ENCODE measurements at places on chromosomes 11 and 22.

- no peak for DNase-seq
Observed at GRCh38 chr11:103378931-103379330, 269.7 kb downstream of the DYNC2H1 start.

- no peak for DNase-seq
Observed at GRCh38 chr11:110112457-110112856, 19.3 kb downstream of the ZC3H12C start.

GRCh38 chr11:124930799-124931198 is 5.0 kb downstream of the HEPACAM start:
- no peak for DNase-seq

- DNase-seq = no peak
Observed at GRCh38 chr11:32390712-32391111, 44.6 kb downstream of the WT1 start.

DNA sequence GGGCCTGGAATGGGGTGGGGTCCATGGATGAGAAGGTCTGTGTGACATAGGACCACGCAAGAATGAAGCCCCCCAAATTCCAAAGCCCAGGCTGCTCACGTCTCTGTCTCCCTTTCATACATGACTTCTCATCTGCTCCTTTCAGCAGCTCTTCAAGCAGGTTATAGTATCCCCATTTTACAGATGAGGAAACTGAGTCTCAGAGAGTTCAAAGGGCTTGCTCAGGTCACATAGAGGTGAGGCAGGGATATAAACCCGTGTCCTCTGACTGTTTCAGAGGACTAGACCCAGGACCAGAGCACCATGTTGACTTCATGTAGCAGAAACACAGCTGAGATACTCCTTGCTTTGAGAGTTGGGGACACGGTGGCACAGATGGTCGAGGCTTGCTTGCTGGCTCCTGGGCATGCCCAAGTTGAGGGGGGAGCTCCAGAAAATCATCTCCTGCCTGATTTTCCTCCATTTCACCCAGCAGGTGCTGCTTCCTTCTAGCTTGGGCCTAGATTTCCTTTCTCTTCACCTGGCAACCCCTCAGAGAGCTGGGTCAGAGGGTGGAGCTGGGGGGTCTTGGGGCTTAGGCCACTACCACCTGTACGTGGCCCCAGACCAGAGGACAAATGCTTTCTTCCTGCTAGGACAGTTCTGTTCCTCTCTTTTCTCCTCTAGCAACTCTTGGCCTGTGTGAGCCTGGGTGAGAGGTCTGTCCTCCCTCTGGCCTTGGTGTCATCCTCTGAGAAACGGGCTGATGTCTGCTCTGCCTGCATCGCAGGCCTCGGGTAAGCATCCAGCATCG is 24.1 kb upstream of the THY1 start:
- no peak for DNase-seq

- no peak for DNase-seq
Observed at GRCh38 chr11:83990160-83990733, 704.1 kb upstream of the CCDC90B start.

DNA sequence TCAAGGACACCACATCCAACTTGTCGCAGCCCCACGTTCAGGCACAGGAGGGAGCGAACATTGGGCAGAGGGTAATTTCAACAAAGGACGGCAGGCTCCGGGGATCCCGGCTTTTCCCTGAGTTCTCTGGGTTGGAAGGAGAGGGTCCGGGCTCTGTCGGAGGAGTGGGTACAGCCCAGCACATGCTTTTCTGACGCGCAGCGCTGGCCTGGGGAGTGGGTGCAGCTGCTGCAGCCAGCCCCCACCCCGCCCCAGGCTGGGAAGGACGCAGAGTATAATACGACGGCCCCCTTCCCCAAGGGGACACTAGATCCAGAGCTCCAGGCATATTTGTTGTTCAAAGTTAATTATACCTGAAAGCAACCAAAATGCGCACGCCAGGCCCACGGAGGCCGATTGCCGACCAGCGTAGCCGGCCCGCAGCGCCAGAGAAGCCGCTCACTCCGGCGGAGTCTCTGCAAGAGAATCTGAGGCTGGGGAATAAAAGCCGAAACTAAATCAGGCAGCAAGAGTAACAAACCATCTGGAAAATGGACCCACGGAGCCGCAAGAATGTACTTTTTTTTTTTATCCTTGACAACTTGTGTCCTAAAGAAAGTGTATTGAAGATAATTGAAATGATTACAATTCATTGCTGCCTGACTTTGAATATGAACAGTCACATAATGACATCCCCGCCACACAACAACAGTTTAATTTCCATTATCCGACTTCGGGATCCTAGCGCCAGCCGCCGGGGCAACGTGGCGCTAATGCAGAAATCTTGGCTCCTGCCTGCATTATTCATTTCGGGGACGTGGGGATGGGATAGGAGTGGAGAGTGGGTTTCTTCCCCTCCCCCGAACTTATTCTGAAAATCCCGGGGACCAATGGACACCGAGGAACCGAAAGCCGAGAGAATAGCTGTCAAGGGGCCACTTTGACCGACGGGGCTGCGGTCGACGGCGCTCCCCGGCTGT is 14.0 kb upstream of the PAX6 start:
- no peak for DNase-seq

- no peak for DNase-seq
Observed at GRCh38 chr11:123381817-123382554, 48.1 kb upstream of the GRAMD1B start.

GRCh38 chr22:35552196-35552842 is 11.7 kb downstream of the RASD2 start:
- peak; percentile 76 for DNase-seq

GRCh38 chr11:19728436-19728835 is 15.8 kb downstream of the NAV2 start:
- no peak for DNase-seq

GRCh38 chr11:97815667-97816066 is 1205.1 kb upstream of the CNTN5 start:
- no peak for DNase-seq

- DNase-seq = no peak
Observed at GRCh38 chr22:27670701-27671412, 130.7 kb downstream of the MN1 start.

- no peak for DNase-seq
Observed at GRCh38 chr22:19568337-19569275, 44.4 kb upstream of the CLDN5 start.

DNA sequence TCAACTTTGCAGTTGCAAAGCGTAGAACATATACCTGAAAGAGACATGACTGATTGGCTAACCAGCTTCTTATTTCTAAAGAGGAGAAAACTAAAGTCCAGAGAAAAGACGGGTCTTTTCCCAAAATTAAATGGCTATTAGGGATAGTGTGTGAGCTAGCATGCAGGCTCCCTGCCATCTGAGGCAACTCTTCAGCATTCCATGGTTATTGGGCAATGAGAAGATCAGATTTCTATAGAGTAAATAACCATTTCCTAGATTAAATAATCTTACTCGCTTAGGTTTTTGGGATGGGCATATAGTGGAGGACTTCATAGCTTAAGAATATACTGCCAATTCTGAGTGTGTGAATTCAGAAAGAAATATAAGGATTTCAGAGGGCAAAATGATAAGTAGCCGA is 95.0 kb downstream of the PDHX start:
- DNase-seq = no peak
